Central memory CD4-positive, alpha-beta T cell (primary cell): ENCODE measurements at places on chromosomes 3 and 15.

DNA sequence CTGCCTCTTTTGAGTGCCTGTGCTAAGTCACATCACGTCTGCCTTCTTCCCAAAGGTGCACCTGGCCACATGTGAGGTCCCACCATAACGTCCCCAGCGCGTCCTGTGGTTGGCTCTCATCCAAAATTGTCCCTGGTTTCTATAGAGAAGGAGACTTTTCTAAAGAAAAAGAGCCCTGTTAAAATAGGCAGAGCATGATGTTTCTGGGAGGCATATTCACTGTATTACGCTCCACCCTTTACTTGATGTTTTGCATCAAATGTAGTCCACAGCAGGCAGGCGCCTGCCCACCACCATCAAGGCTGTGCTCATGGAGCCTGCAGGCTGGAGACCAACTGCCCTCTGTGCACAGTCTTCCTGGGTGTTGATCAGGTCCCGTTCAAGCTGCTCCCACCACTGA is 36.3 kb downstream of the WHAMM start:
- DNase-seq: no peak

- DNase-seq: no peak
Observed at GRCh38 chr3:61740494-61740893, 179.1 kb downstream of the PTPRG start.

- DNase-seq: no peak
Observed at GRCh38 chr15:87873516-87873915, 383.0 kb downstream of the NTRK3 start.

DNA sequence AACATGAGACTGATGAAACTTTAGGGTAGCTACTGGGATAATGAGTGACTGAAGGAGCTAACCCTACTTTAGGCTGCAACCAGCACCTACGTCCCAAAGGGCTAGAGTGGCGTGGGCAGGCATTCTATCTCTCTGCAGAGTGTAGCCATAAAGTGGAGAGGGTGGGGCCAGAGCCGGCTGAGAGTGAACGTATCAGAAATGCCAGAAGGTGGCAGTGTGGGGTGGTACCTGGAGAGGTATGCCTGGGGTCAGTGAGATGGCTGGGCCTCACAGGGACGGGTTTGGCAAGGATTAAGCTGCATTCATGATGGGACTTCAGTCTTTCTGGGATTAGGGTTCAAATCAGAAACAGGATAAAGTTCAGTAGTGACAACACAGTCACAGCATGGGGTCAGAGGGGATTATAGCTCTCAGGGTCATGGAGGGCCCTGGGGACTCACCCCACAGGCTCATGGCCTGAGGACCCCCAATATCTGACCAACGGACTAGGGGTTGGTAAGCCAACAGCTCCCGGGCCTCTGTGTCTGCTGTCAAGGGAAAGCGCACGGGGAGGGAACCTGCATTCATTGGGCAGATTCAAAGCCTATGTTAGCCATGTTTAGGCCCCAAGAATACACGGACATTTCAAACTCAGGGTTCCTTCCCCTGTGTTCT is 86.5 kb upstream of the FOXB1 start:
- peak; percentile 44 for DNase-seq

- DNase-seq: no peak
Observed at GRCh38 chr15:47326410-47327333, 390.6 kb upstream of the SEMA6D start.

- DNase-seq: no peak
Observed at GRCh38 chr3:69144631-69145245, 22.3 kb upstream of the LMOD3 start.

- no peak for DNase-seq
Observed at GRCh38 chr3:127573912-127574311, 16.6 kb downstream of the TPRA1 start.

DNA sequence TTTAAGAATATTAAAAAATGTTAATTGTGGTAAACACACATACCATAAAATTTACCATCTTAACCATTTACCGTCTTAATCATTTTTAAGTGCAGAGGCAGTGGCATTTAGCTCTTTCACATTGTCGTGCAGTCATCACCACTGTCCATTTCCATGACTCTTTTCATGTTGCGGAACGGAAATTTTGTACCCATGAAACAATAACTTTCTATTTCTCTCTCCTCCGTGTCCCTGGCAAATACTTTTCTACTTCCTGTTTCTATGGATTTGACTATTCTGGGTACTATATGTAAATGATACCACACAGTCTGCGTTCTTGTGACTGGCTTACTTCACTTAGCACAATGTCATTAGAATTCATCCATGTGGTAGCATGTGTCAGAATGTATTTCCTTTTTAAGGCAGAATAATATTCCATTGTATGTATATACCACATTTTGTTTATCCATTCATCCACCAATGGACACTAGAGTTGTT is 27.9 kb downstream of the AKAP13 start:
- DNase-seq: no peak

GRCh38 chr15:82999905-83000671 is 11.4 kb downstream of the C15orf40 start:
- peak; percentile 50 for DNase-seq

DNA sequence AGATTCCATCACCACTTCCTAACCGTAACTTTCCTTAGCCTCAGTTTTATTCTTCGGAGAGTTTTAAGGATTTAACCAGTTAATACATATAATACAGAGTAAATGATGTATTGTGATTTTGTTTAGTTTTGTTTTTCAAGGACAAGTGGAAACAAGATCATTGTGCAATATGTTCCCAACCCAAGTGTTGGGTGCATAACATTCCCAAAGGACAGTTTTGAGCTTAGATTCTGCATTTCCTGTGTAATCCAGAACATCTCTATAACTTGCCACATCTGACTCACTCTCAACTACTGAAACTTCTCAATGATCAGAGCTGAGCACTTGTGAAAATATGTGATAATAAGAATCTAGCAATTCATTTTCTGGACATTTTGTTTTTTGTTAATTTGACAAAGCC is 466.1 kb upstream of the PPP2R3A start:
- no peak for DNase-seq

- DNase-seq: no peak
Observed at GRCh38 chr3:187942658-187943241, 197.5 kb upstream of the BCL6 start.

DNA sequence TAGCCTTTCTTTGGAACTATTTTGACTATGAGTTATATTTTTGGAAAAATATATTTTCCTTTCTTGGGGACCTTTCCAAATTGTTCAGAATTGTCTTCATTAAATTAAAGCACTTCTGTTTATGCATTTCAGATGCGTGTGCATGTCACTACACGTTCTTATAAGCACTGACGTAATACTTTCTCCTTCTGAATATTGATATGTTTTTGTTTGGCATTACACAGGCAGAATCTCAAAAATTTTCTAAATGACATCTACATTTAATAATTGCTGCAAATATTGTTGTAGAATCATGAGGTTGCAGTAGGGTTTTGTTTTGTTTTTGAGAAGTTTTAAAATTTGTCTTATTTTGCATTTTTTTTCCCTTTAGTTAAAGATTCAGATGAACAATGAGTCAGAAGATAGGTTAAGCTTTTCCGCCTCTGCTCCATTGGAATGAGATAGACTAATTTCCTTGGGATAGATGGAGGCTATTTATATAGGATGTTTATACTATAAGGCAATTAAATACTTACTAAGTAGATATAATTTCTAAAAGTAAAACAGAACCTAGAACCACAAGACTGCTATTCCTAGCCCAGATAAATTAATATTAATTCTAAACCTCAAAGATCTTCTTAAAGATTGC is 110.8 kb downstream of the MBNL1 start:
- DNase-seq: no peak

GRCh38 chr3:20101041-20101440 is 60.8 kb downstream of the KAT2B start:
- no peak for DNase-seq

DNA sequence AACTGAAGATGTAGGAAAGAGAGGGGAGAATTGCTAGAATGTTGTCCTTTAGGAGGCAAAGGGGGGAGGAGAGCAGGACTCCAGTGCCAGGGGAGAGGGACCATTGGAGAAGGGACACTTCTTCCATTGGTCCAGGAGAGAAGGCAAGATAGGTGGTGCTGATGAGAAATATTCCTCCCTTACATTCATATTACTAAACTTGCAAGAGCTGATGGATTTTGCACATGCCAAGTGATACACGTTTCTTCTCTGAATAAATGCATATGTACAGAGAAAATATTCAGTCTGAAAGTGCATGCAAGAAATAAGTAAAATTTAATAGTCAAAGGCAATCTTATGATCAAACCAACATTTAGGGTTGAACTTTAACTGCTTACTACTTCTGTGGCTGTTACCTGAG is 21.5 kb upstream of the SPTSSB start:
- DNase-seq: no peak

GRCh38 chr3:39135170-39135805 is 18.1 kb downstream of the CSRNP1 start:
- no peak for DNase-seq

- no peak for DNase-seq
Observed at GRCh38 chr15:92109191-92109873, 255.8 kb downstream of the SLCO3A1 start.

GRCh38 chr3:141360888-141361598 is 7.3 kb upstream of the ZBTB38 start:
- DNase-seq: peak; percentile 42

DNA sequence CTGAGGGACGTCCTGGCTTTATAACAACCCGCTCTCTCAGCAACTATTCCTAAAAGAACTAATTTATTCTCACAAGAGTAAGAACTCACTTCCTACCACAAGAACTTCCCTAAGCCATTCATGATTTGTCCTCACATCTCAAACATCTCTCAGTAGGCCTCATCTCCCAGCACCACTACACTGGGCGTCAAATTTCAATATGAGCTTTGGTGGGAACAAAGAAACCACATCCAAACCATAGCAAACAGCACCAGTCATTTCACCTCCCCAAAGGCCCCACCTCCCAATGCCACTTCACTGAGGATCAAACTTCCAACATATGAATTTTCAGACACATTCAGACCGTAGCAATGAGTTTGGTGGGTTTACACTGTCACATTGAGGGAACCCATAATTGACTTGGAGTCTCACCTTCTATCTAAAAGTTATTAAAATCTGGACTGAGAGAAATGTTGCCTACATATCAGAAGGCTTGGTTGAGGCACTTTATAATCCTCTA is 116.4 kb upstream of the AGBL1 start:
- no peak for DNase-seq

GRCh38 chr3:53812434-53812833 is 33.8 kb downstream of the CHDH start:
- no peak for DNase-seq

DNA sequence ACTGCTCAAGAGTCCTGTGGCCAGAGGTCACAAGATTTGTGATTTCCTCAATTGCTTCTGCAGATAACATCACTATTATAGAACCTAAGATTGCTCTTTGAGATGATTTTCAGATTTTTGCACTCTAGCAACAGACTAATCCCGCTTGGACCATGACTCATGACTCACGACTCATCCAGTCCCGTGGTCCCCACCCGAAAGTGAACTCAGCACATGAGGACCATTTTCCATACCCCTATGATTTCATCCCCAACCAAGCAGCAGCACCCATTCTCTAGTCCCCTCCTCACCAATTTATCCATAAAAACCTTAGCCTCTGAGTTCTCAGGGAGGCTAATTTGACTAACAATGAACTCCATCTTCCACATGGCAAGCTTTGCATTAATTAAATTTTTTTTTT is 106.3 kb upstream of the ALCAM start:
- no peak for DNase-seq

DNA sequence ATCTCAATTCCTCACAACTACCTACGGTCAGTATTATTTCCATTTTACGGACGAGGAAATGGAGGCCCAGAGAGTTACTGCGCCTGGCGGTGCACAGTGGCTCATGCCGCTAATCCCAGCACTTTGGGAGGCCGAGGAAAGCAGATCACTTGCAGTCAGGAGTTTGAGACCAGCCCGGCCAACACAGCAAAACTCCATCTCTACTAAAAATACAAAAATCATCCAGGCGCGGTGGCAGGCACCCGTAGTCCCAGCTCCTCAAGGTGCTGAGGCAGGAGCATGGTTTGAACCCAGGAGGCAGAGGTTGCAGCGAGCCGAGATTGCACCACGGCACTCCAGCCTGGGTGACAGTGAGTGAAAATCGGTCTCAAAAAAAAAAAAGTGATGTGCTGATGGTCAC is 187.3 kb downstream of the XXYLT1 start:
- DNase-seq: no peak

DNA sequence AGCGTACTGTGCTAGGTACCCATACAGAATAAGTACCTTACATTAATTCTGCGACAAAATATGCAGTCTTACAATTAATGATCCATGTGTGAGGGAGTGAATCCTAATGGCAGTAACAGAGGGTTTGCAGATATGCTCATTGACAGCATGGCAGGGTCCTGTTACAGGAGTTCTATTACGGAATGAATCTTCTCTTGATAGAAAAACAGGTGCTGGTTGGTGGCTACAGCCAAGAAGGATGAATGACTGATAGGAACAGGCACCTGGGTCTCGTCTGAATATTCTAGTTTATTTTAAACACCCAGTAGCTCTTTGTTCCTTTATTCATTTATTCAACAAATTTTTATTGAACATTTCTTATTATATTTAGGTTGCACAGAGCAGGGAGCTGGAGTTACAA is 22.8 kb downstream of the PGBD4 start:
- DNase-seq: no peak

DNA sequence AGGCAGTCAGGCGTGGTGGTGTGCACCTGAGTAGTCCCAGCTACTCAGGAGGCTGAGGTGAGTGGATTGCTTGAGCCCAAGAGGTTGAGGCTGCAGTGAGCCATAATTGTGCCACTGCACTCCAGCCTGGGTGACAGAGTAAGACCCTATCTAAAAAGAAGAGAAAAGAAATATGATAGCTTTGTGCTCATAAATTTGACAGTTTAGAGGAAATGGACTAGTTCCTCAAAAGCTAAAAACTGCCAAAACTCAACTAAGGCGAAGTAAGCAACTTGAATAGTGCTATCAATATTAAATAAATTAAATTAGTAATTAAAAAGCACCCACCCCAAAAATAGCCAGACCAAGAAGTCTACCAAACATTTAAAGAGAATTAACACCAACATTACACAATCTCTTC is 24.5 kb upstream of the SLC15A2 start:
- no peak for DNase-seq

- DNase-seq: no peak
Observed at GRCh38 chr3:111311709-111312235, 230.2 kb upstream of the CD96 start.

- DNase-seq: peak; percentile 27
Observed at GRCh38 chr3:45567730-45568172, 26.8 kb upstream of the LIMD1 start.

GRCh38 chr3:188817935-188818269 is 353.9 kb upstream of the TPRG1 start:
- no peak for DNase-seq

DNA sequence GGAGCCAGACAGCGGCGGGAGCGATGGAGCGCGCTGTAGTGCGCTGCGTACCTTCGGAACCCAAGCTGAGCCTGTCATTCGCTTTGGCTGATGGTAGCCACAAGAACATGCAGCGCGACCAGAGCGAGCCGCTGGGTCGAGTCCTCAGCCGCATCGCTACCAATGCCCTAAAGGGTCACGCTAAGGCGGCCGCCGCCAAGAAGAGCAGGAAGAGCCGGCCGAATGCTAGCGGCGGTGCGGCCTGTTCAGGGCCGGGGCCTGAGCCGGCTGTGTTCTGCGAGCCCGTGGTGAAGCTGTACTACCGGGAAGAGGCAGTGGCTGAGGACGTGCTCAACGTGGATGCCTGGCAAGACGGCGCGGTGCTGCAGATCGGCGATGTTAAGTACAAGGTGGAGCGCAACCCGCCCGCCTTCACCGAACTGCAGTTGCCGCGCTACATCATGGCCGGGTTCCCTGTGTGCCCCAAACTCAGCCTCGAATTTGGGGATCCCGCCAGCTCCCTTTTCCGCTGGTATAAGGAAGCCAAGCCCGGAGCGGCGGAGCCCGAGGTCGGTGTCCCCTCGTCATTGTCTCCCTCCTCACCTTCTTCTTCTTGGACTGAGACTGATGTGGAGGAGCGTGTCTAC is 498 bp downstream of the PDE12 start:
- no peak for DNase-seq
